HFF-Myc (cell line): ENCODE measurements at places on chromosomes 2 and 18.

DNA sequence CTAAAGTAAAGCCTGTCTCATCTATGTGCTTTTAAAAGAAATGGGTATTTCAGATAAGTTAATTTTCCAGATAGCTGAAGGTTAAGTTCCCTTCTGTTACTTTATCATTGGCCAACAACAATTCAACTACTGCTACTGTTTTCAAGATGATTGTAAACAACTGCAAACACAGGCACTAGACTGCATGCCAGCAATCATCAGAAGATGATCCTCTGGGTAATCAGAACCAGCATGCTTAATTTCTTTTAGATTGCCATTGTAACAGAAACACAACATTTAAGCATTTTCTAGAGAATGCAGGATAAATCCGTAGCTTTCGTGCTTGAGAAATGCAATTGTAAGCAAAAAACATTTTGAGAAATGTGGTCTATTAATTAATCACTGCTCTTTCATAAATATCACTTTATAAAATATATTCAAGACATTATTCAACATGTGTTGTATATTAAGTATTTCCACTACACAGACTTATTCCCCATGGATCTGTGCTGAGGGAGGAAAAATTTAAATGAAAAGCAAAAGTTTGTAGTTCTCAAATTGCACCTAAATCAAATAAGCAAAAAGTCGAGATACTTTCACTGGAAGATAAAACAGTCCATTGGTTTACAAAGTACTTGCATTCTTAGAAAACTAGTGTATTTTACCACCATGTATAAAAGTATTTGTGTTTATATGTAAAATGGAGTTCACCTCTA is 133.7 kb downstream of the ATL2 start:
- no peak for DNase-seq

- no peak for DNase-seq
Observed at GRCh38 chr2:171735991-171736710, 48.9 kb downstream of the DYNC1I2 start.

GRCh38 chr2:234814374-234814773 is 137.4 kb upstream of the SH3BP4 start:
- no peak for DNase-seq

- DNase-seq = no peak
Observed at GRCh38 chr2:134693359-134694330, 25.2 kb downstream of the TMEM163 start.

- no peak for DNase-seq
Observed at GRCh38 chr18:23835091-23835490, 145.8 kb downstream of the LAMA3 start.

GRCh38 chr2:172845028-172845630 is 109.5 kb downstream of the RAPGEF4 start:
- DNase-seq = no peak

DNA sequence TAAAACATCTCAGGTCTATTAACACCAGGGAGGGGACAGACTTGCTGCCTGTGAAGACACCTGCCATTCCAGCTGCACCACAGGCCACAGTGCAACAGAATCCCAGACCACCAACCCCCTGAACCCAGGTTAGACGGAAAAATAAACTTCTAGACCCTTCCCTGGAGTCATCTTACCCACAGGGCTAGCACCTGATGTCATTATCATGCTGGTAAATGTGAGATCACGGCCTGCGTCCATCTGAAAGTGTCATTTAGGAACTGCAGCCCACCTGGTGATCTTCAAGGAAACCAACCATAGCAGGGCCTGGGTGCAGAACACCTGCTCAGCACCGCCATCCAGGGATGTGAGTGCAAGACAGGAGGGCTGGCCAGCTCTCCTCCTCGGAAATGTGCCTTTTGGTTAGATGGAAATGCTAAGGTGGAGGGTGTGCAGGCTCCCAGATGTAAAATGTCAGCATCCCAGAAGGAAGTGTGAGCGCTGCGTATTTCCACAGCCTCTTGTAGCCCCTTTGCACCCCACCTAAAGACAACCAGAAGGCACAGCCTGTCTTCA is 80.8 kb downstream of the PTGR3 start:
- DNase-seq = no peak
